ENCODE measurements at places on chromosomes 7 and 10.

- DNase-seq = no peak
Measured at GRCh38 chr7:127912901-127913300, 118.3 kb downstream of the LRRC4 start.

- DNase-seq = no peak
Measured at GRCh38 chr7:130488392-130489139, 3.3 kb upstream of the MEST start.

GRCh38 chr7:132541656-132542055, 34.6 kb downstream of the PLXNA4 start:
- no peak for DNase-seq

DNA sequence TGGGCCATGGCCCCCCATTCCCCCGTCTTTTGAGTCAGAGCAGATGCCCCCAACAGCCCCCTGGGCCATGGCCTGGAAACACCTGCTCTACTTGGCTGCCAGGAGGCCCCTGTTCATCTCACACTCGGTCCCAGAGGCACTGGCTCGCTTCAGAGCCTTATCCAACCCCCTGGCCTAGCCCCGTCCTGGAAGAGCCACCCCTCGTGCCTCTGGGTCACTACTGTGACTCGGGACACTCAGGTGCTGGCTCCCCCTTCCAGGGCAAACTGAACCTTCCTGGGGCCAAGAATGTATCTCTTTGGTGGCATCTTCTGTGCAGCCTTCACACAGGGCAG, 7.0 kb downstream of the POLR2J start:
- DNase-seq = no peak

DNA sequence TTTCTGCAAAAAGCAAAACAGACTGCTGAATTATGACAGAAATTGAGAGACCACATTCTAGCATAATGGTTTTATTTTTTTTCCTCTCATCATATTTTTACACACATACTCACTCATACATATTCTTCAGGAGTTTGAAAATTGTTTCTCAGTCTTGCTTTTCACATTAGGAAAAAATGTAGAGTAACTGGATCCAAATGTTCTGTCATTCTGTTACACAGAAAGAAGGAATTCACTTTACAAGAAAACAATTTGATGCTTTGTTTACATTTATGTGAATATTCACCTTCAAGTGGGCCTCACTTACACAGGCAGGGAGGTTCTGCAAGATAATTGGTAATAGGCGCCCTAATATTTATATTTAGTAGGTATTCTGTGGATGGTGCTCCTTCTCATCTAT, 82.0 kb downstream of the ARL4A start:
- DNase-seq = no peak
